ENCODE measurements at places on chromosomes 4 and X.

DNA sequence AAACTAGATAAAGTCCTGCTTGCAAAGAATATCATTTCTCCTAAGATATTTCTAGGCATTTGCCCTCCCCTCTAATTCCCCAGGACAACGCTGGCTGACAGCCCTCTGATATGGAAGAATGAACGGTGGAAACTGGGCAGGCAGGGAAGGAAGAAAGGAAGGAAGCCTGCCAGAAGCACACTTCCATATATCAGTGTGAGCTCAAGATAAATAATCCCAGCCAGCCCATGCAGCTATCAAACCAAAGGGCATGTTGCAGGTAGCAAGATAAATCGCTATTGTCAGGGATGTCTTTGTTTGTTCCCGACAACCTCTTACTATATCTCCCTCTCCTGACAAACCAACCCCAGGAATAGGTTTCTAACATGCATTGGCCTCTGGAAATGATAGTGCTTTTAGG, 412.8 kb downstream of the HNRNPD start:
- H3K4me1 ChIP-seq, result peaks cover 7% of the 10 kb centered on the region
- H3K27ac ChIP-seq, result no peak overlapping the region
- DNase-seq, result no peak
- H3K36me3 ChIP-seq, result no peaks in the 10 kb centered on the region

GRCh38 chr4:1517592-1518411, 111.6 kb upstream of the NKX1-1 start:
- H3K4me1 ChIP-seq, result peaks cover 4% of the 10 kb centered on the region
- no peak overlapping the region for H3K27ac ChIP-seq
- H3K27me3 ChIP-seq, result peaks cover 25% of the 10 kb centered on the region
- no peaks in the 10 kb centered on the region for H3K36me3 ChIP-seq

- no peaks in the 10 kb centered on the region for H3K4me1 ChIP-seq
- no peaks in the 10 kb centered on the region for H3K36me3 ChIP-seq
- no peak overlapping the region for H3K4me3 ChIP-seq
- peaks cover 3% of the 10 kb centered on the region for H3K27me3 ChIP-seq
- no peak for DNase-seq
- no peak overlapping the region for H3K27ac ChIP-seq
These were observed 63.0 kb upstream of the RBPJ start for GRCh38 chr4:26257850-26258249.

DNA sequence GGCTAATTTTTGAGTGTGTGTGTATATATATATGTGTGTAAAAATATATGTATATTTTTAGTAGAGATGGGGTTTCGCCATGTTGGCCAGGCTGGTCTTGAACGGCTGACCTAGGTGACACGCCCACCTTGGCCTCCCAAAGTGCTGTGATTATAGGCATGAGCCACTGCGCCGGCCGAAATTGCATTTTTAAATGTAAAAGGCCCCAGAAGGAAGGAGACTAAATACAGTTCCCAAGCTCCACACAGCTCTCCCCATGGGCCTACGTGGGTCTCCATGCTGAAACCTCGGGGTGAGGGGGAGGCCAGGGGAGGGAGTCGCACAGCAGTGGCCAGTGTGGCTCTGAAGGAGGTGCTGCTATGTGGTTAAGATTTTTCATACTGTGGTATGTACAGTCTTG, 12.8 kb upstream of the CDKN2AIP start:
- no peaks in the 10 kb centered on the region for H3K27me3 ChIP-seq
- H3K36me3 ChIP-seq, result no peaks in the 10 kb centered on the region
- H3K27ac ChIP-seq, result no peak overlapping the region
- no peak overlapping the region for H3K4me3 ChIP-seq
- DNase-seq, result no peak

GRCh38 chrX:71534773-71535544, 2.1 kb downstream of the OGT start:
- no peaks in the 10 kb centered on the region for H3K27me3 ChIP-seq
- H3K27ac ChIP-seq, result peak overlapping the region; percentile 93
- peaks cover 47% of the 10 kb centered on the region for H3K36me3 ChIP-seq
- H3K4me1 ChIP-seq, result peaks cover 41% of the 10 kb centered on the region

DNA sequence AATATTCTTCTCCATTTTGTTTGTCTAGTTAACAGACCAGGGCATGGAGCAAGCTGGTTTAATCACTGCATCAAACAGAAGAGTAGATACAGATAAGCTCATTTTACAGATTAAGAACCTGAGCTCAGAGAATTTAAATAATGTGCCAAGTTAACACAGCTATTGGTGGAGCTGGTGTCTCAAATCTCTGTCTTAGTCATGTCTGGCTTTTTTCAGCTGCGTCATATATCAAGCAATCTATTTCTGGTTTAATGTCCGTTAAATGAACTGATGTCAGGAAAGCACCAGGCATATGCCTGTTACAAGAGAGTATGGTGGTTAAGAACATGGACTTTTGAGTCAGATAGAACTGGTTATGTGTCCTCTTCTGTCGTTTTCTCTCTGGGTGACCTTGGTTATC, 79.8 kb upstream of the ADGRA3 start:
- H3K27ac ChIP-seq, result no peak overlapping the region
- DNase-seq, result no peak
- H3K4me3 ChIP-seq, result no peak overlapping the region
- no peaks in the 10 kb centered on the region for H3K4me1 ChIP-seq
- H3K27me3 ChIP-seq, result no peaks in the 10 kb centered on the region

- peak overlapping the region; percentile 95 for H3K4me3 ChIP-seq
- peaks cover 56% of the 10 kb centered on the region for H3K36me3 ChIP-seq
- peaks cover 89% of the 10 kb centered on the region for H3K4me1 ChIP-seq
- DNase-seq, result no peak
These were observed 1.3 kb upstream of the CXorf65 start for GRCh38 chrX:71107762-71108360.

DNA sequence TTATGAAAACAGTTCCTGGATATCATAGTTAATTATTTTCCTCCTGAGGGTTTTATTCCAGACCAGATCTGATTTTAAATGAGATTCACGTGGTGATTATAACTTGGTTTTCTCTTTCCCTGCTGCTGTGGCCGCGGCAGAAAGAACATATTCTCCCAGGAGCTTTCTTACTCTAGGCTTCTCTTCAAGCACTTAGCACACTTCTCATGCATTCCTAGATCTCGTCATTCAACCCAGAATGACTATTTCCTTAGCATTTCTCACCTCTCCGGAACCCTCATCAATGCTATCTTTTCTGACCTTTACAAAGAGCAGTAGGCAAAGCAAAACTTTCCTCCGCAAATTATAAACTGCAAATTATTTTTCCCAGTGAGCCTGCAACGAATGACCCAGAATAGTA, 122.9 kb downstream of the GPAT3 start:
- H3K27ac ChIP-seq, result no peak overlapping the region
- DNase-seq, result no peak
- no peak overlapping the region for H3K4me3 ChIP-seq
- H3K36me3 ChIP-seq, result no peaks in the 10 kb centered on the region
- H3K27me3 ChIP-seq, result peaks cover 11% of the 10 kb centered on the region

DNA sequence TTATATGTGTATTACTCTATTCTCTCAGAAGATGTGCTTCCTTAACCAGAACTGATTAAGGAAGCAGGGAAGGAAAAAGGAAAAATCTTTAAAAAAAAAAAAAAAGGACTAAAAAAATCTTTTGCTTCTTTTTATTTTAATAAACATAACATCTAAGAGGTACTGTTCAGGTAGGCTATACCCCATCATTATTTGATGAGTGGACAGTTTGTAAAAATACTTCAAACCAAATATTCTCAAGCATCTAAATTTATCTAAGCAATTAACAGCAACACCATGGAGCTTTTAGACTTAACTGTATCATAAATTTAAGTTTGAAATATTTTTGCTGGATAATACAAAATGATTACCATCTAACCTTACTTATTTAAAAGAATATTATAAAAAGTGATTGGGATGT, 168.9 kb downstream of the MAB21L2 start:
- no peak for DNase-seq
- no peak overlapping the region for H3K4me3 ChIP-seq
- H3K4me1 ChIP-seq, result no peaks in the 10 kb centered on the region
- peaks cover 33% of the 10 kb centered on the region for H3K36me3 ChIP-seq
- no peak overlapping the region for H3K27ac ChIP-seq

GRCh38 chr4:175330236-175330635, 412.1 kb downstream of the ADAM29 start:
- H3K4me3 ChIP-seq, result no peak overlapping the region
- no peaks in the 10 kb centered on the region for H3K4me1 ChIP-seq
- no peaks in the 10 kb centered on the region for H3K27me3 ChIP-seq
- DNase-seq, result no peak

- H3K4me3 ChIP-seq, result no peak overlapping the region
- H3K27ac ChIP-seq, result no peak overlapping the region
- no peaks in the 10 kb centered on the region for H3K36me3 ChIP-seq
- no peaks in the 10 kb centered on the region for H3K4me1 ChIP-seq
These were observed 53.1 kb downstream of the CASP3 start for GRCh38 chr4:184596044-184596616.

- H3K27ac ChIP-seq, result no peak overlapping the region
- no peak overlapping the region for H3K4me3 ChIP-seq
- H3K4me1 ChIP-seq, result no peaks in the 10 kb centered on the region
- DNase-seq, result no peak
- no peaks in the 10 kb centered on the region for H3K27me3 ChIP-seq
These were observed 542.4 kb upstream of the FAM241A start for GRCh38 chr4:111602848-111603247.

GRCh38 chr4:185149392-185149791, 6.3 kb downstream of the SLC25A4 start:
- no peak overlapping the region for H3K27ac ChIP-seq
- H3K27me3 ChIP-seq, result no peaks in the 10 kb centered on the region
- peaks cover 2% of the 10 kb centered on the region for H3K4me1 ChIP-seq
- H3K36me3 ChIP-seq, result peaks cover 42% of the 10 kb centered on the region

DNA sequence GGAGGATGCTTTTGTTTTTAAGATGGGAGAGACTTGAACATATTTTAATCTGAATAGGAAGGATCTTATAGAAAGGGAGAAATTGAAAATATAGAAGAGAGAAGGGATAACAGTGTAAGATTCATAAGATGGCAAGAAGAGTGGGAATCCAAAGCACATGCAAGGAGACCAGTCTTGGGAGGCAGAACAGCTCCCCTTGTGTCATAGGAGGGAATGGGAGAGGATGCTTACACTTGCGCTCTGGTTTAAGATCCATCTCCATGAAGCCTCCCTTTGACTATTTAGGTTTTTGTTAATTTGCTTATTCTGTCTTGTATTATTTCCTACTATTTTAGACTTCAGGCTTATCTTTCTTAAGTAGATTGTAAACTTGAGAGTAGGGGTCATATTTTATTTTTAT, 42.7 kb downstream of the KIF4A start:
- H3K36me3 ChIP-seq, result no peaks in the 10 kb centered on the region
- H3K27ac ChIP-seq, result no peak overlapping the region
- no peaks in the 10 kb centered on the region for H3K27me3 ChIP-seq
- H3K4me3 ChIP-seq, result no peak overlapping the region
- DNase-seq, result no peak

DNA sequence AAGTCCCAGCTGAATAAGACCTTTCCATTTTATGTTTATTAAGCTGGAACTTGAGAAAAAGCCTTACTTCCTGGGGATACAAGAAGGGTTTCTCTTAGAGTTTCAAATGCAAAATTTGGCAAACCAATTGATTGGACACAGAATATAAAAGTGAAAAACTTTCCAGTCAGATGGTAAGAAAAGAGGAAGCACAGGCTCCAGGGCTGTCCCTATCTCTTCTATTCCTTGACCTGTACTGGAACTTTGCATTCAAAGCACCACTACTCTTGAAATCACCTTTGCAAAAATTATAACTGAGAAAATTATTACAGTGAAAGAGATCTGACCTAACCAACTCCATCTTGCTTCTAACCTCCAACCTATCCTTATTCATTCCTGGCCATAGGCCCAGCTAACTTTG, 11.7 kb downstream of the PROM1 start:
- H3K27ac ChIP-seq, result no peak overlapping the region
- H3K4me1 ChIP-seq, result no peaks in the 10 kb centered on the region
- no peak for DNase-seq
- H3K27me3 ChIP-seq, result peaks cover 22% of the 10 kb centered on the region
- H3K4me3 ChIP-seq, result no peak overlapping the region

- DNase-seq, result no peak
- no peaks in the 10 kb centered on the region for H3K27me3 ChIP-seq
- H3K36me3 ChIP-seq, result no peaks in the 10 kb centered on the region
- H3K4me3 ChIP-seq, result no peak overlapping the region
- no peak overlapping the region for H3K27ac ChIP-seq
These were observed 543.9 kb upstream of the MAGEB2 start for GRCh38 chrX:29671421-29671820.

DNA sequence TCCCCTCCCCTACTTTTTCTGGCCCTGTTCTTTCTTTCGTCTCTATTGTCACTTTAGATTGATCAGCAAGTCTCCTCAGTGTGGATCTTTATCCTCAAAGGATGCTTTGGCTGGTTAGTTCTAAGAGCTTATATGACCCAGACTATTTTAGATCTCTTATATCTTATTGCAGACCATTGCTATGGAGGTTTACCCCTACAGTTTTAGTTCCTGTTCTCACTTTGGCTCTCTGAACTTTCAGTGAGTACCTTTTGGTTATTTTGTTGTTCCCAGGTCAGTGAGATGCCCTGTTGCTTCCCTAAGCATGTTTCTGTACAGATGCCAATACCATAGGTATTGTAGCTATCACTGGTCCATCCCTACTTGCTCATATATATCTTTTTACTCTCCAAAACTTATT, 24.0 kb upstream of the MED14 start:
- H3K4me3 ChIP-seq, result no peak overlapping the region
- H3K27ac ChIP-seq, result no peak overlapping the region
- no peak for DNase-seq
- no peaks in the 10 kb centered on the region for H3K27me3 ChIP-seq

- peak overlapping the region; percentile 12 for H3K27ac ChIP-seq
- H3K4me3 ChIP-seq, result no peak overlapping the region
- H3K27me3 ChIP-seq, result no peaks in the 10 kb centered on the region
- peaks cover 92% of the 10 kb centered on the region for H3K36me3 ChIP-seq
- H3K4me1 ChIP-seq, result peaks cover 40% of the 10 kb centered on the region
These were observed 21.2 kb downstream of the WDR1 start for GRCh38 chr4:10095296-10095991.

DNA sequence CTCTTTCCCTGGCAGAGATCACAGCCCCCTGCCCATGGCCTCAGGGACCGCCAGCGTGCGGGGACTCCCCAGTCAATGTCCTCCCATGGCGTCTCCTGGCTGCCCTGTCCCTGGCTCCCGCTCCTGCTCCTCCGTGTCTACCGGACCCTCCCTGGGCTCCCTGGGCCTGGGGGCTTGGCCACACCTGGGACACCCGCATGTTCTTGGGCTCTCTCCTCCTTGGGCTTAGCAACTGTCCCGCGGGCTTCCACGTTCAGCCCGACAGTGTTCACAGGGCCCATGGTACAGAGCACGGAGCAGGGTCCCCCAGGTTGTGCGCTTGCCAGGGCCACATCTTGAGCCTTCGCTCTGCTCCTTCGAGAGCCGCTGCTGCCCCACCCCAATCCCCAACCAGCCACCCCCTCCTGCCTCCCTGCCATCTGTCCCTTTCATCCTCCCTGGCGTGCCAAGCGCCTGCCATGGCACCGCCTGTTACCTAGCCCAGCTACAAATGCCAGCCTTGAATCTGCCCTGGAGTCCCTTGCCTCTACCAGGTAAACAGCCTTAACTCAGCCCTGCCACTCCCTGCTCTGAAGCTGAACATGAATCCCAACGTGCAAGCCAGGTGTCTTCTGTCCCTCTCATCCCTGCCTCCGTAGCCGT, 3.9 kb downstream of the AVPR2 start:
- peaks cover 15% of the 10 kb centered on the region for H3K4me1 ChIP-seq
- H3K4me3 ChIP-seq, result no peak overlapping the region
- DNase-seq, result no peak
- H3K36me3 ChIP-seq, result peaks cover 18% of the 10 kb centered on the region
- no peak overlapping the region for H3K27ac ChIP-seq
